Uterus (tissue), 4 donors: ENCODE measurements at places on chromosomes 2 and 18. TPM values are rescaled to one million over a fixed set of nuclear protein-coding genes. Genes with fewer than 3 reads are reported as not detected.

Gene C2orf80
- not detected for total RNA-seq

GRCh38 chr2:45506756-45507155 lies 104.3 kb downstream of the SRBD1 start:
- H3K4me3 ChIP-seq = no peak overlapping the region
- peaks cover 3% of the 10 kb centered on the region for H3K36me3 ChIP-seq
- no peaks in the 10 kb centered on the region for H3K4me1 ChIP-seq
- H3K27ac ChIP-seq = no peak overlapping the region

DNA sequence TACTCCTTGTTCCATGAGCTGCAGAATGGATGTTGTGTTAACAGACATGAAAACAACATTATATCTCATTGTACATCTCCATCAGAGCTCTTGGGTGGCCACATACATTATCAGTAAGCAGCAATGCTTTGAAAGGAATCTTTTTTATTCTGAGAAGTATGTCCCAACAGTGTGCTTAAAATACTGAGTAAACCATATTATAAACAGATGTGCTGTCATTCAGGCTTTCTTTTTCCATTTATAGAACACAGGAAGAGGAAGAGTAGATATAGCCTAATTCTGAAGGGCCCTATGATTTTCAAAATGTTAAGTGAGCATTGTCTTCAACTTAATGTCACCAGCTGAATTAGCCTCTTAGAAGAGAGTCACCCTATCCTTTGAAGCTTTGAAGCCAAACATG lies 44.3 kb upstream of the CABYR start:
- H3K27me3 ChIP-seq = no peaks in the 10 kb centered on the region
- DNase-seq = no peak
- H3K36me3 ChIP-seq = no peaks in the 10 kb centered on the region
- no peaks in the 10 kb centered on the region for H3K4me1 ChIP-seq
- no peak overlapping the region for H3K27ac ChIP-seq

DNA sequence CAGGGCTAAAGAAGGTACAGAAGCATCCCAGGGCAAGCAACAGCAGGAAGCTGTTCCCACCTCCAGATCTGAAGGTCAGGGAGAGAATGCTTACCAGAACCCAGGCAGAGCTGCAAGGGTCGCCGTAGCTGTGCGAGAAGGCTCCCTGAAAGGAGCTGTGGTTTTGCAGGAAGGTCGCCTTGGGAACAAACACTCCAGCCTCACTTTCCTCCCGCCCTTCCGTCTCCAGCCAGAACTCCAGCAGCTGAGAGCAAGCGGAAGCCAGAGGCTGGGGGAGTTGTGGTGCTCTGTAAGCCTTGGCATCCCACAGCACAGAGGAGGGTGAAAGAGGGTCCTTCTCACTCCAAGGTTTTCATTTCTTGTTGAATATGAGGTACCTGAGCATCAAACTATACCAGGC lies 18.3 kb upstream of the ICOS start:
- H3K4me3 ChIP-seq = no peak overlapping the region
- H3K36me3 ChIP-seq = no peaks in the 10 kb centered on the region
- H3K4me1 ChIP-seq = no peaks in the 10 kb centered on the region
- no peak for DNase-seq

- H3K27ac ChIP-seq = no peak overlapping the region
- no peaks in the 10 kb centered on the region for H3K27me3 ChIP-seq
- no peaks in the 10 kb centered on the region for H3K36me3 ChIP-seq
These were observed 20.8 kb upstream of the SOS1 start for GRCh38 chr2:39141334-39142271.

- no peaks in the 10 kb centered on the region for H3K27me3 ChIP-seq
- no peak for DNase-seq
- peak overlapping the region; percentile 29 for H3K27ac ChIP-seq
These were observed 249.3 kb upstream of the AGAP1 start for GRCh38 chr2:235244255-235245220.

DNA sequence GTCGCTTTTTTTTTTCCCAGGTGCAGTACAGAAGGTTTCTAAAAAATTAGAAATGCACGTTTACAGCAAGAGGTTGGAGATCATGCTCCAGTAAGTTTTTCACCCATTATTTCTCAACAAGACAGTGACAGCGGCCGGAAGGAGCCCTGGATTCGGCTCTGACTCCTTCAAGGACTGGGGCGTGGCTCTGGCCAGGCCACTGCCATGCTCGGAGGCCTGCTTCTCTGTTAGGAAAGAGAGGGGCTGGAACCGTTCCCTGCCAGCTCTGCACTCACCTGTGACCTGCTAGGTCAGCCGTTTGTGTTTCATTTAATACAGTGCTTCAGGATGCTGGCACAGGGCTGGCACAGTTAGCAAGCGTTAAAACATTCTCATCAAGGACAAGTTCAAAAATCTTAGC lies 6.7 kb upstream of the IAH1 start:
- no peaks in the 10 kb centered on the region for H3K36me3 ChIP-seq
- no peaks in the 10 kb centered on the region for H3K27me3 ChIP-seq
- no peak for DNase-seq
- H3K27ac ChIP-seq = no peak overlapping the region
- H3K4me3 ChIP-seq = no peak overlapping the region
- H3K4me1 ChIP-seq = no peaks in the 10 kb centered on the region

Gene RETREG2
- total RNA-seq = 63.3 TPM

- H3K4me3 ChIP-seq = no peak overlapping the region
- H3K36me3 ChIP-seq = no peaks in the 10 kb centered on the region
- DNase-seq = no peak
- no peaks in the 10 kb centered on the region for H3K27me3 ChIP-seq
- H3K27ac ChIP-seq = peak overlapping the region; percentile 73
These were observed 189.5 kb downstream of the CTIF start for GRCh38 chr18:48728204-48728833.

Gene IL36B
- not detected for total RNA-seq

DNA sequence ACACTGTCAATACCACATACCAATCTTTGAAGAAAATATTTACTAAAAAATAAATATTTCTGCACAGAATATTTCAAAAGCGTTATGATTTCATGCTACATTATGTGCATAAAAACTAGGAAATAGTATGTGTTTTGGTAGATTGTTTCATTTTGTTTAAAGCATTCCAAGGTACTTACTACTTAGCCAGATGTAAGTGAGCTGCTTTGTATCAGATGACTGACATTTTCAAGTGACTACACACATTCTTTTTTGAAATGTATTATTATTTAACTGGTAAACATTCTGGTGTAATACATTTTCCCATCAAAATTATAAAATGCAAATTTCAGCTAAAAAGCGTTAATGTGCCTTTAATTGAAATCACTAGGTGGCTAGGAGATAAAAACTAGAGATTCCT lies 21.5 kb downstream of the GCA start:
- no peaks in the 10 kb centered on the region for H3K36me3 ChIP-seq
- H3K27ac ChIP-seq = no peak overlapping the region
- no peaks in the 10 kb centered on the region for H3K27me3 ChIP-seq

GRCh38 chr2:12151716-12152115 lies 405.3 kb downstream of the LPIN1 start:
- H3K27me3 ChIP-seq = no peaks in the 10 kb centered on the region
- no peak overlapping the region for H3K27ac ChIP-seq
- no peaks in the 10 kb centered on the region for H3K36me3 ChIP-seq
- no peaks in the 10 kb centered on the region for H3K4me1 ChIP-seq
- DNase-seq = no peak

Gene SPRED2
- 63.0 TPM for total RNA-seq

DNA sequence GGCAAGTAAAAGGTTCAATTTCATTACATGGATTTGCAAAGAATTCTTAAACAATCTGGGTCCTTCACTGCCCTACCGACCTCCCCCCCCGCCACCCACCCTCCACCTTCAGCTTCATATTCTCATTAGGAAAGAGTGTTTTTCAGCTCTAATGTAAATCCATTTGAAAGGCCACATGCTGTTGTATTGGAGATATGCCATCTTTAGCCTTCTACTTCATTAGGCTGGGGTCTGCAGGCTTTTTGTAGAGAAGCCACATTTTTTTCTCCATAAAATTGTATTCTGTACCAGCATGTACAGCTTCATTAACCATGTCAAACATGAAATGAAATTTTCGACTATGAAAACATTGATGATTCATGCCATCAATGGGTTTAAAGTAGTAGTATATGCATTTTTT lies 42.8 kb upstream of the THUMPD2 start:
- H3K4me3 ChIP-seq = no peak overlapping the region
- H3K36me3 ChIP-seq = no peaks in the 10 kb centered on the region
- H3K4me1 ChIP-seq = no peaks in the 10 kb centered on the region
- H3K27ac ChIP-seq = no peak overlapping the region

Gene SYT4
- total RNA-seq = not detected

Gene PLGLB2
- total RNA-seq = not detected

Gene FIGN
- total RNA-seq = 5.6 TPM

Gene LDLRAD4
- total RNA-seq = 23.8 TPM
